ENCODE measurements at places on chromosomes 3 and 15. TPM values are rescaled to one million over a fixed set of nuclear protein-coding genes. Genes with fewer than 3 reads are reported as not detected.

Gene SLC9A9
- 0.33 TPM for total RNA-seq

DNA sequence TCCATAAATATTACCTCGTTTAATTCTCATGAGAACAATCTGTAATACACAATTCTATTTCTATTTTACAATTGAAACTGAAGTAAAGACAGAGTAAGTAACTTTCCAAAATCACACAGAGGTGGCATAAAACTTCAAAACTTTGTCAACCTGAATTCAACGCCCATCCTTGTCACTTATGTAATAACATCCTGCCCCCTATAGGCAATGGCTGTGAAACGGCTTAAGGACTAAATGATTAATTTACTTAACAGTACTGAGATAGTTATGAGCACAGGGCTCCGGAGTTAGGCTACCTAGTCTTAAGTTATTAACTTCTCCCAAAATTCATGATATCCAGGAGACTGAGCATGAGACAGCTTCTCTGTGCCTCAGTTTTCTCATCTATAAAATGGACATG is 293.1 kb upstream of the CHRM5 start:
- no peaks in the 10 kb centered on the region for H3K4me1 ChIP-seq
- DNase-seq, result peak; percentile 15
- H3K27ac ChIP-seq, result no peak overlapping the region
- peaks cover 17% of the 10 kb centered on the region for H3K27me3 ChIP-seq
- H3K36me3 ChIP-seq, result no peaks in the 10 kb centered on the region
- no peak overlapping the region for H3K4me3 ChIP-seq

DNA sequence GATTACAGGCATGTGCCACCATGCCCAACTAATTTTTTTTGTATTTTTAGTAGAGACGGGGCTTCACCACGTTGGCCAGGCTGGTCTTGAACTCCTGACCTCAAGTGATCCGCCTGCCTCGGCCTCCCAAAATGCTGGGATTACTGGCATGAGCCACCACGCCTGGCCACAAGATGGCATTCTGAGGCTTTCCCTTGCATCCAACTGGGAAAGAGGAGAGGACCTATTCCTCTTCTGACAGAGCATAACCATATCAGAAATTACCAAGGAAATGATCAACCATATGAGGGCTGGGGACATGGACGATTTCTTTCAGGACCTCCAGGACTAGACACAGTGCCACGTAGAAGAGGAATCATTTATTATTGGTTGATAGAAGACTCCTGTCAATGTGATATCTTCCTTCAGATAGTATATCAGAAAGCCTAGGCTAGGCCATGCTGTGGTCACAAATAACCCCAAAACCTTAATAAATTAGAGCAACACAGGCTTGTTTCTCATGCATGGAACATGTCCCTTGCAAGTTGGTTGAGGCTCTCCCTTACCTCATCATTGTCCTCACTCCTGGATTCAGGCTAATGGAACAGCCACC is 372.3 kb upstream of the IL12A start:
- no peaks in the 10 kb centered on the region for H3K27me3 ChIP-seq
- H3K27ac ChIP-seq, result no peak overlapping the region
- no peak overlapping the region for H3K4me3 ChIP-seq
- no peaks in the 10 kb centered on the region for H3K4me1 ChIP-seq

- no peak overlapping the region for H3K4me3 ChIP-seq
- H3K27ac ChIP-seq, result peak overlapping the region; percentile 57
- peaks cover 22% of the 10 kb centered on the region for H3K4me1 ChIP-seq
- H3K36me3 ChIP-seq, result no peaks in the 10 kb centered on the region
Measured at GRCh38 chr3:9352917-9353752, 9.7 kb upstream of the THUMPD3 start.

GRCh38 chr3:193987186-193987585 is 148.8 kb upstream of the HES1 start:
- no peak for DNase-seq
- peaks cover 4% of the 10 kb centered on the region for H3K27me3 ChIP-seq
- H3K4me1 ChIP-seq, result no peaks in the 10 kb centered on the region
- no peak overlapping the region for H3K27ac ChIP-seq
- no peaks in the 10 kb centered on the region for H3K36me3 ChIP-seq
- H3K4me3 ChIP-seq, result no peak overlapping the region

Gene FOXL2
- total RNA-seq, result not detected
